Kidney (tissue), 22 donors: ENCODE measurements at places on chromosomes 13 and 19. TPM values are rescaled to one million over a fixed set of nuclear protein-coding genes. Genes with fewer than 3 reads are reported as not detected.
A peak's percentile ranks its signal among the peaks of the same experiment; 100 is the strongest.

The SHISA2 gene
- 3.7 TPM for total RNA-seq

The POU2F2 gene
- total RNA-seq = 9.8 TPM

The CAMSAP3 gene
- total RNA-seq = 18.5 TPM

The SLC6A16 gene
- 3.7 TPM for total RNA-seq

The KCNN1 gene
- total RNA-seq = 0.19 TPM

The RYR1 gene
- 2.8 TPM for total RNA-seq

DNA sequence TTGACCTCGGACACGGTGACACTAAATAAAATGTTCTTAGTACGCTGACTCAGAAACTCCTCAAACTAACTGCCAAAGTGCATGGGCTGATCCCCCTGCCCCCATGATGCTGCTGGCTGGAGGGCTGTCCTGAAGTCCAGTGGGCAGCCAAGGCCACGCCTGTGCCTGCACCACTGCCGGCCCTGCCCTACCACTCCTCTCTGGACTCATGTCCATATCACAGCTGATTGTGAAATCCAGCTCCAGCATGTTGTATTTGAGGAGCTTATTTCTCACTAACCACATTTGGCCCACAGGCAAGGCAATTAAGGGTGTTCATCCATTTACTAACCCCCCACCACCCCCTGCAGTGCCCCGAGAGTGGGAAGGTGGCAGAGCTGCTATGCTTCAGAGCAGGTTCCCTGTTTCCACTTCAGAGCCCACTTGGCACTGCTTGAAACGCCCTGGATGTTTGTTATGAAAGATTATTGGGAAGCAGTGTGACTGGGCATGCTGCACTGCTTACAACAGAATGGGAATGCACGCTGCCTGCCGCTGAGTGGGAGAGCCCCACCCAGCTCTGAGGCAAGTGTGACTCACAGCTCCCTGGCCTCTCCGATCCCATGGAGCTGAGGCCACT is 114.0 kb downstream of the UQCRFS1 start:
- H3K4me3 ChIP-seq = no peak overlapping the region
- peak overlapping the region; percentile 86 for H3K27ac ChIP-seq
- peak; percentile 93 for DNase-seq
- no peaks in the 10 kb centered on the region for H3K27me3 ChIP-seq

DNA sequence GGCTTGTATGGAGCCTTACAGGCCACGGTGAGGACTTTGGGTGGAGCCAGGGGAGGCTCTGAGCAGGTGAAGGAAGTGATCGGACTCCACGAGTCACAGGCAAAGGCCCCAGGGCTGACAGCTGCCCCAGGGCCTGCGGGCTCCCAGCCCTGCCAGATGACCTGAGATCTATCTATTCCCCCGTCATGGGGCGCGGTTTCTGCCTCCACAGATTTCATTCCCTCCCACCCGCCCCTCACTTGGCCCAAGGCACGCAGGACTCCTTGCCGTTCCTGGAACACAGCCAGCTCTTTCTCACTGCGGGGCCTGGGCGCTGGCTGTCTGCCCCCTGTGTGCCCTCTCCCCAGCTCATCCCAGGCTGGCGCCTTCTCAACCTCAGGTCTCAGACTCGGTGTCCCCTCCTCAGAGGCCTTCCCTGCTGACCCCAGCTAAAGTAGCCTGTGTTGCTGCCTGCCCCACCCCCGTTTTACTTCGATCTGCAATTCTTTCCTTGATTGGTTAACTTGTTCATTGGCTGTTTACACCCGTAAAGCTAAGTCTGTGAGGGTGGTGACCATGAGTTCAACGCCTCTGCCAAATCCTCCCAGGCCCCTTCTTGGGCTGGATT is 13.9 kb upstream of the PAK4 start:
- no peaks in the 10 kb centered on the region for H3K36me3 ChIP-seq
- H3K27ac ChIP-seq = no peak overlapping the region
- no peak for DNase-seq
- no peaks in the 10 kb centered on the region for H3K27me3 ChIP-seq
- H3K4me1 ChIP-seq = peaks cover 4% of the 10 kb centered on the region

GRCh38 chr19:10701955-10702525 is 801 bp downstream of the QTRT1 start:
- peaks cover 8% of the 10 kb centered on the region for H3K4me1 ChIP-seq
- no peaks in the 10 kb centered on the region for H3K36me3 ChIP-seq
- H3K27ac ChIP-seq = no peak overlapping the region

GRCh38 chr13:111924678-111925075 is 142.3 kb upstream of the SOX1 start:
- no peak overlapping the region for H3K4me3 ChIP-seq
- H3K4me1 ChIP-seq = no peaks in the 10 kb centered on the region
- DNase-seq = no peak
- no peaks in the 10 kb centered on the region for H3K36me3 ChIP-seq
- H3K27ac ChIP-seq = no peak overlapping the region

- H3K36me3 ChIP-seq = no peaks in the 10 kb centered on the region
- DNase-seq = no peak
- H3K4me3 ChIP-seq = no peak overlapping the region
- H3K27me3 ChIP-seq = no peaks in the 10 kb centered on the region
- H3K27ac ChIP-seq = no peak overlapping the region
- peaks cover 2% of the 10 kb centered on the region for H3K4me1 ChIP-seq
Observed at GRCh38 chr13:92843549-92843948, 383.1 kb upstream of the GPC6 start.

DNA sequence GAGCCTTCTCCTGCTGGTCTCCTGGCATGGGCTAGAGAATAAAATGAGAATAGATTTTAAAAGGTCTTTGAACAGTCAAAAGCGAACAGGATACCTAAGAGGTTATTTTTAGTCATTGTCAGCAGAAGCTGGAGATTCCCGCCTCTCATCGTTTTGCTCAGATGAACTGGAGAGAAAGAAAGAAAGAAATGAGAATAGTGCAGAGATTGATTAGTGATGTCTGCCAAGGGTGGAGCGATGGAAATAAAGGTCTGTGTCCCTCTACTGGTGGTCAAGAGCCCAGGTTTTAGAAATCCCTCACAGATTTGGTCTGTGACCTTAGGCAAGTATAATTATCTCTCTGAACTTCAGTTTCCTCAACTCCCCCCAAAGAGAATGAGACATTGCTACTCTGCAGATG is 5.3 kb downstream of the NCAN start:
- H3K27ac ChIP-seq = no peak overlapping the region
- H3K27me3 ChIP-seq = peaks cover 7% of the 10 kb centered on the region
- H3K4me3 ChIP-seq = no peak overlapping the region
- H3K4me1 ChIP-seq = no peaks in the 10 kb centered on the region
